ENCODE measurements at places on chromosomes 12 and 14.

- no peak for DNase-seq
These were observed 24.4 kb downstream of the SERPINA1 start for GRCh38 chr14:94364037-94364436.

DNA sequence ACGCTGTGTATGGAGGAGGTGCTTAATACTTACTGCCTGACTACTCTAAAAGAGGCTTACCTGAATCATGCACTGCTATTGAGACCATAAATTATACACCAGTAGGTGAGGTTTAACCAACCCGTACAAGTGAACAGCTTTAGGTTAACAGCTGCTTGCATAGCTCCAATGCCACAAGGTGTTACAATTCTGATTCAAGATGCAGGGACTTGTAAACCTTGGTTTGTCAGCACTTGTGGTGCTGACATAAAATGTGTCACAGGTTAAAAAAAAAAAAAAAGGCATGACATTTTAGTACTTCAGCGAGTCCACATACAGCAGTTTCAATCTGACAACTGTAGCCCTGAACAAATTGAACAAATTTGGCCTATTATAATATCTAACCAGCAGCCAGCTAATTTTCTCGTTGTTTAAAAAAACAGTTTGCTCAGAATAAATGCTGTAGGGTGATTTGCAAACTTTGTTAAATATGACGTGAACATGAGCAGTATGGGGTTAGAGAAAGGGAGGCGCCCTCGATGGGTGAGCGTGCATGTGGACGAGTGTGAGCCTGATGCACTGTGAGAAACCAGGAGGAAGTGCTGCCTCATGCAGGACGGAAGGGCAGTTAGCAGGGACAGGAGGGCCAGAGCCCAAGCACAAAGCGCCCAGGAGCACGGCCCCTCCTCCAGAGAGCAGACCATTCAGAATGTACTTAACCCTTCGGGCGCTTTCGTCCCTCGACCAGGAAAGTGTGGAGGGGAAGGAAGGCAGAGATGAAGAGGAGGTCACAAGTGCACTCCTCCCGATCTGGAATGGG is 44.7 kb downstream of the TCHP start:
- no peak for DNase-seq

DNA sequence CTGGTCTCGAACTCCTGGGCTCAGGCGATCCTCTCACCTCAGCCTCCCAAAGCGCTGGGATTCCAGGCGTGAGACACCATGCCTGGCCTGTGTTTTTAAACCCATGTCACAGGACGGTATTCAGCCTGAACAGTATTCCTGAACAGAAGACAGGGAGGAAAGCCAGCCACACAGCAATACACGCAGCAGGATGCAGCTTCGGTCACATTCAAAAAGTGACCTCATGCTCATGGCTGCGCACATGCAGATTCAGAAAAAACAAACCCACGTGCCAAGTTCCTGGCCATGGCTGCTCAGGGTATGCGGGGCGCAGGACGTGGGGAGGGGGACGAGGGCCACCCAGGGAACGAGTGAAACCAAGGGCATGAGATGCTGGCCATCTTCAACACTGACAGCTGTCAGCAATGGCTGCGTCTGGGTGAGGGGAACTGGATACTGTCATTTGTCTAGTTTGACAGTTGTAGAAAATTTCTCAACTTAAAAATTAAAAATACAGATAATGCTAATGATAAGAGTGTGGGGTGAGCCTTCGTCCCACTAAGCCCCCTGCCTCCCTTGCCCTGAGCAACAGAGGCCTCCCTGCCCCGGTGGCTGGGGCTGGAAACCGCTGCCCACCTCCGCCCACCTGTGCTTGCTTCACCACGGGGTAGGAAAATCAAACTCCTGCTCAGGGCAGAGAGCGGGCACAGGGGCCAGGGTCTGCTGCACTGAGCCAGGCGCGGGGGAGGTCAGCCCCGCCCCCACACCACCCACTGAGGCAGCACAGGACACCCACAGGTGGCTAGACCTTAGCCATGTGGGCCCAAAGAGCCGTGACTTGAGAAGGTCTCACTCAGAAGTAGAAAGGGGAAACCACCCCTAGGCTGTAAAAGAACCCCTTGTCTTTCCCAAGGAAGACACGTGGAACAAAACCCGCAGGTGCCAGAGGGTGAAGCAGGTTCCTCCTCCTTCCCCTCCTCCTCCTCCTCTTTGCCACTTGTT is 84.2 kb downstream of the SCARB1 start:
- DNase-seq = no peak

DNA sequence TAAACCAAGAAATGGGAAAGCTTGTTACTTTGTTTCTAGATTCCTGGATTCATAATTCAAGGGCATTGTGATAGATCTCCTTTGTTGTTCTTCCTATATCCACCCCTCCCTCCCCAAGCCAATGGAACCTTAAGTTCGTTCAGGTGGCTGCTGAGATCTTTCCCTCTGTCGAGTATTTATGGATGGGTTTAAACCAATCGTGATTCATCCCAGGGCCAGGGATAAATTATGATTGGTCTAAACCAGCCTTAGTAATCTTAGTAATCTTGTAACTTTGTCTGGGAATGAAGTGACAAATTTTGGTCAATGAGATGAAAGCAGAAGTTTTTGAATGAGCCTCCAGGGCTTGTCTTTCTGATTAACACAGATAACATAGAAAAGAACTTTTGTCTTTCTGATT is 56.1 kb upstream of the PCED1B start:
- DNase-seq = no peak

DNA sequence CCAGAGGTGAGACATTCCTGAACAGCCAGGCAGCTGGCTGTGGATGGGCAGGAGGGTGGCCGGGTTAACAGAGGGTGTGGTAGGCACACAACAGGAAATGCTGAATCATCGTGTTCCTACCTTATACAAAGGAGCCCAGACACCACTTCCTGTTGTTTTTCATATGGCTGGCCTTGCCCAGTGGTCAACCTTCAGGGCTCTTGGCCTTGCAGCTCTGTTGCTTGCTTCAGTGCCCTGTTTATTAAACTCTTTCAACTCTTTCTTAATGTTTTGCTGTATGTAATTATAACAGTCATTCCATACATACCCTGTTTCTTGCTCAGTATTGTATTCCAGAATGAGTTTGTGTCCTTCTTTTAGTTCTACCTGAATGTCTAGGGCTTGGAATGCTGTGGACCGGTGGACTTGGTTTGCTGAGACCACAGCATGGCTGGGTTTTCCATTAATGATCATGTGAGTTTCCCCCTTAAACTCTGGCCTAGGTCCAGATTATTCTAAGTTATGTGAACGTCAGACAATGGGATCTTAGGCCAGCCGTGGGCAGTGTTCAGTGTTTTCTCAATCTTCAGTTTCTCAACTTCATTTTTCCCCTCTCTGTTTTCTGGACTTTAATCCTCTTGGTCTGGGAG is 11.9 kb downstream of the CFAP54 start:
- DNase-seq = no peak
